A549 treated with RU486 at 1 μM for 4 hours (cell line): ENCODE measurements at places on chromosomes 16 and 17. TPM values are rescaled to one million over a fixed set of nuclear protein-coding genes. Genes with fewer than 3 reads are reported as not detected.

ACSM5 gene
- not detected in 5 replicates for total RNA-seq

CCT6B gene
- 0.37 to 2.4 TPM (median 1.8 TPM) in 5 replicates for total RNA-seq

TMC8 gene
- total RNA-seq, result 0.18 to 0.43 TPM (median 0.29 TPM) in 5 replicates

HOXB6 gene
- total RNA-seq, result 4.0 to 6.9 TPM (median 5.4 TPM) in 5 replicates

ERN1 gene
- 3.2 to 4.9 TPM (median 3.6 TPM) in 5 replicates for total RNA-seq

GJD3 gene
- 0.51 to 0.98 TPM (median 0.87 TPM) in 5 replicates for total RNA-seq
